Nucleus accumbens (tissue), 56 donors: ENCODE measurements at places on chromosomes 4 and X.

DNA sequence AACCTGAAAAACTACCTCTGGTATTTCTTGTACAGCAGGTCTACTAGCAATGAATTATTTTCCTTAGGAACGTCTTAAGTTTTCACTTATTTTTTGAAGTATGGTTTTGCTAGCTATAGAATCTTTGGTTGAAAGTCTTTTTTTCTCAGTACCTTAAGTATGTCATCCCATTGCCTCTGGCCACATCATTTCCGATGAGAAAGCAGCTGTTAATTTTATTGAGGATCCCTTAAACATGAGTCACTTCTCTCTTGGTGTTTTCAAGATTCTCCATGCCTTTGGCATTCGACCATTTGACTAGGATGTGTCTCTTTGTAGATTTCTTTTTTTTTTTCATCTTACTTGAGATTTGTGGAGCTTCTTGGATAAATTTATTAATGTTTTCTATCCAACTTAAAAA, 803.8 kb upstream of the AMOT start:
- no peak for DNase-seq

- no peak for DNase-seq
Measured at GRCh38 chr4:115720611-115721010, 607.2 kb upstream of the NDST4 start.

GRCh38 chr4:183182873-183183725, 84.0 kb downstream of the WWC2 start:
- no peak for DNase-seq

GRCh38 chr4:40992472-40993295, 221.7 kb downstream of the APBB2 start:
- no peak for DNase-seq
